Omental fat pad (tissue), 4 donors: ENCODE measurements at places on chromosomes 4 and X.

DNA sequence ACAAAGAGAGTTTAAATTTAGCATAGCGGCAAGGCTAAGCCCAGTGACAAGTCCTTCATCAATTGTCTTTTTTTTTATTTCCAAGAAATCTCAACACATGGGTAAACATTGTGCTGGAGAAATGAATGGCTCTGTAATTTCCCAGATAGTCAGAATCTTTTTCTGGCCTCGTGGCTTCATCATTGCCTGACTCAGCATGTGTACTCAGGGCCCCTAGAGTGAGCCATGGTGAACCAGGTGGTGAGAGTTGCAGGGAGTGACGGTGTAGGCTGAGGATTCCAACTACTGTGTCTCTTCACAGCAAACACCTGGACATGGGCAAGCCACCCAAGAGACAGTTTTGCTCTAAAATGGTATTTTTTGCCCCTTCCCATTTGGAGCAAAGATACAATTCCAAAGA, 43.1 kb upstream of the UCP1 start:
- no peak for DNase-seq

DNA sequence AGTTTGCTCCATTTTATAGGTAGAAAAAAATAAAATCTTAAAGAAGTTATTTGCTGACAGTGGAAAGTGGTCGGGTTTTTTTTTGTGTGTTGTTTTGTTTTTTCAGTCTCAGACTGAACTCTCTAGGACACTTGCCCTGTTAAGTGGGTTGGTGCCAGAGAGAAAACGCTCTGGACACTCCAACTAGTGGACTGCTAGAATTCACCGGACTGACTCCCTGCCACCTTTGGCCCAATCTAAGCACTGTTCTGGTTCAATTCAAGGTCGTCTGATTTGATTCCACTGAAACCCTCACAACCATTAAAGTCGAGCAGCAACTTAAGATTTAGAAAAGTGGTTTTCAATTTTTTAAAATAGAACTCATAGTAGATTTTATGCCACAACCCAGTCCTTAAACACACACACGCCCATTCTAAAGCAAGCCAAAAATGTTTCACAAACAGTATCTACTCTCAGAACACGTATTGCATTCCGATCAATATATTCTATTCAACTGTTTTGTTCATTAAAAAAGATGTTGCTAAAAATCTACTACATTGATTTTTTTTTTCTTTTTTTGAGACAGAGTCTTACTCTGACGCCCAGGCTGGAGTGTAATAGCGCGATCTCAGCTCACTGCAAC, 27.3 kb downstream of the RWDD4 start:
- no peak for DNase-seq

DNA sequence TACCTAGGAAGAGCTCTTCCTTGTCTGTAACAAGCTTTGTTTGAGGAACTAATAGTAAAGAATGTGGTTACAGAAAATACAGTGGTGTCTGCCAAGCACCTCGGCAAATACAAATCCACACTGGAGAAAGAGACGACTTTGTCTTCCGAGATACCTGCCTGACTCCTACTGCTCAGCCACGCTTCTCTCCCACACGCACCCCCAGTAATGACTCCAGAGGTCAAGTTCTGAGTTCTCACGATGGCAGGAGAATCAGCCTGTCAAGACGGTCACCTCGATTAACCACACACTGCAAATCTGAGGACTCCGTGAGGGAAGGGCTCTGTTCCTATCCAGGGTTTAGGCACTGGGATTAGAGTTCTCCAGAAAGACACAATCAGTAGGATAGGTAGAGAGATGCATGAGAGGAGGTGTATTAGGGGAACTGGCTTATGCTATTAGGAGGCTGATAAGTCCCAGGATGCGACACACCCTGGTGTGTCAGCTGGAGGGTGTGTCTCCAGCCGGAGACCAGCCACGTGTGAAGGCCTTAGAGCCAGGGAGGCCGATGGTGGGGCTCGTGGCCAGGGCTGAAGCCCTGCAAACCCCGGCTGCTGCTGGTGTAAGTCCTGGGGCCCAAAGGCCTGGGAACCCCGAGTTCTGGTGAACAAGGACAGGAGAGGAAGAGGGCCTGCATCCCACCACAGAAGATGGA, 8.4 kb upstream of the TRIML2 start:
- DNase-seq, result no peak

DNA sequence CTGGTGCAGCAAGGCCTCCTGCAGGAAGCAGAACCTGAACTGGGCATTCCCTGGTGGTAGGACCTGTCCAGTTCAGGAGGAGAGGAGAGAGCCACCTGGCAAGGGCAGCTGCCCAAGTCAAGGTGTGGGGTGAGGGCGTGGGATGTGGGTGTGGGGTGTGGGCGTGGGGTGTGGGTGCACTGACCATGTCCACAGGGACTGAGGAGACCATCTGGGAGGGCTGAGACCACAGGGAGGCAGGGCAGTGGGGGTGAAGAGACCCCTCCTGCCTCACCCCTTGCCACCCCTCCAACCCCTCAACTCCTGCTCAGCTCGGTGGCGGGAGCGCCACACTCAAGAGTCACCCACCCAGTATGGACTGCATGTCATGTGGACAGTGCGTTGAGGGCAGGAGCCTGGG, 117.9 kb downstream of the CPZ start:
- DNase-seq, result no peak

DNA sequence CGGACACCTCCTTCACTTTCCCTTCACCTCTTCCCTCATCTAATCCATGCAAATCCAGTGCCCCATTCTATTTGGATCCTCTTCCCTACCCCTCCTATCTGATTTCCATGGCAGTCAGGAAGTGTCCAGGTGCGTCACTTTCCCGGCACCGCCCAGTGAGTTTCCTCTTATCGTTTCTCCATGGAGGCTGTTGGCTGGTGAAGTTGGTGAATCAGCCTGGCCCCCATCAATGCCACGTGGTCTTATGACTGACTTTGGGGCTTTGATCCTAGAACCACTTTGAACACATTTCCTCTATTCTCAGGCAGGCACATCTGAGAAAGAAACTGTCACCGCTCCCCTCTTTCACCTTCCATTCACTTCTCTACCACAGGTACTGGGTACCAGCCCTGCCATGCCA, 137.8 kb downstream of the CEP135 start:
- DNase-seq, result no peak

DNA sequence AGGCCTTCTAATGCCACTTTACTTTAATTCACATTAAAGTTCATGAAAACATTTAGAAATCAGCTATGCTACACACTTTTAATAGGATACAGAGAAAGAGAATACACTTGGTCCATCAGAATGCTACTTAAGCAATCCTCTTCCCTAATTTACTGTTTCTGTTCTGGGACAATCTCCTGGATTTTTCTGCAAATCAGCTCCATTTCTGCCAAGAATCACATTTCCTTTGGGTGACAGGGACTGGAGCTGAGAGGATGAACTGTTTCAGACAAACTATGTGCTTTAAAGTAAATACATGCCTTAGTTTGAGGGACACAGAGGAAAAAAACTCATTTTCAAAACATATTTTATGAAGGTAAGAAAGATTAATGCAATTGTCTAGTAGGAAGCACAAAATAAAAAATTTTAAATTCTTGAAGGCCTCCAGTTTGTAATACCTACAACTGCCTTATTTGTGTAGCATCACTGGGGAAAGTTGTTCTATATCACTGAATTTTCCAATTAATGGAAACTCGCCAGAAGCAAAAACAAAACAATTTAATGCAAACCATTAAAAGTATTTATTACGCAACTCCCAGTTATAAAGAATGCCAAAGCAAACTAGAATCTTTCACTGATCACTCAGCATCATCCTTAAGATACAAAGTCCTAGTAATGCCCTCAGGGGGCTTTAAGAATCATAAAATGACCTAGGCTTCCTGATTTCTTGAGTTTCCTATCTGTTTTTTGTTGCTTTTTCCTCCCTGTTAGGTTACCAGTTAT, 36.3 kb downstream of the BCLAF3 start:
- no peak for DNase-seq

DNA sequence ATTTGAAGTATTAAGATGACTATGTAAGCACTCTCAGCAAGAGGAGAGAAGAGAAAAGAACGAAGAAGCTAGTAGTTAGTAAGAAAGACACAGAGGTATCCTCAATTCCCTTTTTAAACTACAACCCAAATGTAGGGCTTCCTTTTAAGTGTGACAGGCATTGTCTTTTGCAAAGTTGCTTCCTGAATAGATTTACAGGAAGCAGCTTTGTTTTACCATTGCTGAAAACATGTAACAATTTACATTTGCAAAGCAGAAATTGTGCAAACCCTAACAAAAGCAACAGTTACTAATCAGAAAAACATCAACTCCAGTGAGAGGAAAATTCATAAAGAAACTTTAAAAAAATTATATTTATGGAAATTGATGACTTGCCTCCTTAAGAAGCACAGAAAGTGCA, 96.4 kb downstream of the FAM13A start:
- DNase-seq, result no peak

GRCh38 chr4:7607156-7607910, 172.6 kb upstream of the PSAPL1 start:
- DNase-seq, result no peak

- DNase-seq, result no peak
These were observed 53.5 kb upstream of the SMIM31 start for GRCh38 chr4:164700471-164700870.

DNA sequence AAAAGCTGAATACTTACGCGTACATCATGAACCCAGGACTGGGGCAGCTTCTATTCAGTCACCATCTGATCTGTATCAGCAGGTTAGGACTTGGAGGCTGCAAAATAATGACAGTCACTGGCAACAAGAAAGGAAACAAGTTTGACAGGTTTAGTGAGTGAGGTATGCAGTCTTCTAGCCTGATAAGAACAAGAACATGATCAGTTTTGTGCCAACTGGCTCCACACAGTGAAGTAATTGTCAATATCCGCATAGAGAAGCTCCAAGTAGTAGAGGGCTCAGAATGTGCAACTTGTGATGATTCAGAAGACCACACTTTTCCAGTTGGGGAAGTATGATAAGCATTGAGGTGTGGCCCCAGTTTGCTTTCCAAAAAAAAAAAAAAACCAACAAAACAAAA, at the start of gene TMPRSS11F:
TMPRSS11F (minus strand) TSS at position 77 of the 400 bp plus-strand sequence; CDS start at position 28, 49 bp downstream.
- no peak for DNase-seq

DNA sequence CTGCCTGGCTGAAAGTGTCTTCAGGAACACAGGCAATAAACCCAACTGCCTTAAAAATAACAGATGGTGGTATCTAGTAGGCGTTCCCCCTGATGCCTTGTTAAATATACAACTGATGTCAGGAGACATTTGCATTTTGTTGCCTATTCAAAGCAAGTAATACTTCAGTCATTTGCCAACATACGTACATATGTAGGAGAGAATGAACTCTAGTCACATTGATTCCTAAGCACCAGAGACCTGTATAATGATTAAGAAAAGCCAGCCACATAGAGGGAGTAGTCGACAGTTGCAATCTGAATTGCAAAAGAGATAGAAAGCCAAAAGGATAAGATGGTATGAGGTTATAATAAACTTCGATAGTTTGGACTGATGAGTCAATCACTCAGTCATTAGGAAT, 191.0 kb upstream of the EMCN start:
- no peak for DNase-seq

DNA sequence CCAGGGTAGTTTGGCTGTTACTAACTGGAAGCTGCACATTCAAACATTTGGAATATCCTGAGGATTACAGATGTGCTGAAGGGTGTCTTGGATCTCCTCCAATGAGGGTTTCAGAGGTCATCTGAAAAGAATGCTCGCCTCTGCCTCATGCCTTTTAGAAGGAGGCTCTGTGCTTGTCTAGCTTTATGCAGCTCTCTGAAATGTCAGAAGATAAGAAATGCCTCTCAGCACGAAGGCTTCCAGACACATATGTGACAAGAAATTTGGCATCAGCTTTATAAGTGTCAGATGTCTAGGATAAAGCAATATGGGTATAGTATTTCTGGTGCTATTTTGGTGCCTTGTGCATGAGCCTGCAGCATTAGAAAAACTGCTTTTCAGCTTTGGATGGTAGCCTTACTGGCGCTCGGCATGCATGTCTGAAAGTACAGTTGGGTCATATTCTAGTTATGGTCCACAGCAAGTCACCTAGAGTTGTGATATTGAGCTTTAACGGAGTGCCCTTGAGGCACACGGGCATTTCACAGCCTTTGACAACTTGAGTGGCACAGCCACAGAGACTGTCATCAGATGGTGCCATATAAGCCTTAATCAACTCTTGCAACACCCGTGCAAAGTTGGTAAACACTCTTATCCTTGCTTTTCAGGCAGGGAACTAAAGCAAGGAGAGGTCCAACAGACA, 70.8 kb upstream of the PGRMC2 start:
- no peak for DNase-seq

DNA sequence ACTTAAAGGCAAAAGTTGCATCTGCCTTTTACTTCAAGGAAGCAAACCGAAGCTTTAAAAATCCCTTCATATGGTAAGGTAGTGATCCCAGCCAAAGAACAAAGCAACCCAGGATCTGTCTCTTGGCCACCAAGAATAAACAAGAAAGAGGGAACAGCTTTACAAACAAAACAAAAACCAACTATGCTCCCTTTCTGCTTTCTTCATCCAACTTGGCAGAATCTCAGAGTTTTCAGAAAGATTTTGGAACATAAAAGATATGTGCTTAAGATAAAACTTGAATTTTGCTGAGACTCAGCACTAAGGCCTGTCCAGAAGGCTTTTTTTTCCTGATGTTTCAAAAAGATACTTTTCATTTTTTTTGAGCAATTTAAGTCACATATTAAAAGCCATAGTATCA, 94.0 kb downstream of the COL4A6 start:
- no peak for DNase-seq

DNA sequence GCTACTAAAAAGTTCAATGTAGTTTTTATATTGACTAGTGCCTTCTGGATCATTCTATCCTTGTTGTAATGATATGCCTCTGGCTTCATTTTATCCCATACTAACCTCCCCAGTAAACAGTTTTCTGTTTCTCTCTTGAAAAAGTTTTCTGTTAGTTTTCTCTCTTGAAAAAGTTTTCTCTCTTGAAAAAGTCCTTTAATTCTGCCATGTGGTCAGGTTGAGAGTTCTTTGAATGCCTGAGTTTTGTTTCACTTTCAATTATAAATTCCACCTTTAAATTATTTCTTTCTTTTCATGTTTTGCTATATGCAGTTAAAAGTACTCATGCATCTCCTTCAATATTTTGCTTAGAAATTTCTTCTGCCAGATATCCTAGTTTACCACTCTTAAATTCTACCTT, 1139.6 kb downstream of the STPG2 start:
- no peak for DNase-seq

DNA sequence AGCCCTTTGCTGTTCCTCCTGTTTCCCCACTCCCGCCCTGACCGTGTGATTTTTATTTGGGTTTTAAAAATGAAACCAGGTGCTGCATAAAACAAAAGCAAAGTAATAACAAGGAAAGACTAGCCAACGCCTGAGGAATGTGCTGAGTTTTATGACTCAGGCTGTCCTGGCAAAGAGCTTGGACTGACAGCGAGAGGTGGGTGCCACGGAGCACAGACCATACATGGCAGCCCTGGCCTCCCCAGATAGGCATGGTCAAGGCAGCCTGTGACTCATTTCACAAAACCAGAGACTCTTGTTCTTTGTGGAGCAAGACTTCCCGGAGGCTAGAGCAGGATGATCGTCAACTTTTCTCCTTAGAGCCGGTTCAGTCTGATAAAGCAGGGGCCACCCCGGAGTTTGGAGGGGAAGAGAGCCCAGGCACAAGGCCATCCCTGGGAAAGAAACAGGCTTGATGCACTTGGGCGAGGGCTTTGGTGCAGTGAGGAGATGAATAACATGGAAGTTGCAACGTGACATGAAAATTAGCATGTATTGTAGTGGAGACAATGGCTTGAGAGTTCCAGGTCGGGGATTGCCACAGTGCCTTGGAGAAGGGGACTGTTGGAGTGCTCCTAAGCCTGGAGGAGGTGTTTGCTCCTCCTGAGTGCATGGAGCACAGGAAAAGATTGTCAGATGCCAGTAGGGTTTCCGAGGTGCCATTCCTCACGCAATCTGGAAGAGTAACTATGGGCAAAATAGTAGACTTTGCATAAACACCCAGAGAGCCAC, 54.8 kb downstream of the C4orf51 start:
- peak; percentile 32 for DNase-seq

- DNase-seq, result no peak
These were observed 89.8 kb upstream of the ADGRG2 start for GRCh38 chrX:19212037-19212436.
